ENCODE measurements at places on chromosomes 7 and 10. TPM values are rescaled to one million over a fixed set of nuclear protein-coding genes. Genes with fewer than 3 reads are reported as not detected.

Gene CARD11
- 3.2 TPM for total RNA-seq

Gene MALRD1
- total RNA-seq = not detected

Gene CHAT
- total RNA-seq = not detected

Gene LDB3
- total RNA-seq = not detected

Gene SSC4D
- total RNA-seq = 0.63 TPM

Gene SLIT1
- total RNA-seq = under 0.01 TPM

Gene FAM25C
- total RNA-seq = not detected

Gene PRTFDC1
- 9.4 TPM for total RNA-seq

Gene CNNM2
- total RNA-seq = 1.2 TPM

Gene SYT15
- total RNA-seq = 0.39 TPM

Gene PNLIPRP2
- total RNA-seq = not detected

GRCh38 chr10:59073456-59074053 lies 102.9 kb upstream of the PHYHIPL start:
- no peak for DNase-seq

GRCh38 chr7:43701929-43702328 lies 27.4 kb downstream of the COA1 start:
- no peak for DNase-seq

DNA sequence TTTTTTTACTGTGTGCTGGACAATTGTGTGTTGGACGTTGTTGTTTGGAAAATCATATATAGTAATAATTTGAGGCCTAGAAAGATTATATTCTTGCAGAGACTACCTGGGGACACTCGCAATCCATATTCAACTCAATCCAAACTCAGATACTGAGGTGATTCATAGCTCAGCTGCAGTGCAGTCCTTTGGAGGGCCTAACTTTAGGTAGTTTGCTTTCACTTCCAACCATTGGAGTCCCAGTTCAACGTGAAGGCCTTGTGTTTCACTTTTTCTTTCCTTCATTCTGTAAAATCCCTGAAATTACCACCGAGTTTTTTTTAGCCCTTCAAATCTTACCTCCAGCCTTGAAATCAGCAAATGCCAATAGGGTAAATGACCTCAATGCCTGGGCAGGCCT lies 32.3 kb downstream of the ATRNL1 start:
- DNase-seq = no peak

DNA sequence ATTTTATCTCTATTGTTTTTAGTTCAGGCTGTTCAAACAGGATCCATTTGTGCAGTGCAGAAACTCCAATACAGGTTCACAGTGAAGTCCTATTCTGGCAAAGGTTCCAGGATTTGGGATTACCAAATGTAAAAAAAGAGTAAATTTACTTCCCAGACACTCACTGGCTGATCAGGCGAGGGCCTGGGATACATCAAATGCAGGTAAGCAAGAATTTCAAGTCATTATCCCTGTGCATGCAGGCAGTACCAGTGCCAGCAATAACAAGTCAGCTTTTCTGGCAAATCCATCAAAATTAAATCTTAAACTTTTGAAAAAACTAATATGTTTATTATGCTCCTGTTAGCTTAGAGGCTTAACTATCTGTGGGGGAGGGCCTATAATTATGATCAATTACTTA lies 6.3 kb downstream of the CDK6 start:
- no peak for DNase-seq

GRCh38 chr10:98209441-98209840 lies 58.6 kb downstream of the LOXL4 start:
- no peak for DNase-seq

- DNase-seq = no peak
These were observed 401.9 kb downstream of the SORCS3 start for GRCh38 chr10:105042906-105043552.

GRCh38 chr7:131231381-131232220 lies 96.1 kb upstream of the MKLN1 start:
- peak; percentile 20 for DNase-seq

DNA sequence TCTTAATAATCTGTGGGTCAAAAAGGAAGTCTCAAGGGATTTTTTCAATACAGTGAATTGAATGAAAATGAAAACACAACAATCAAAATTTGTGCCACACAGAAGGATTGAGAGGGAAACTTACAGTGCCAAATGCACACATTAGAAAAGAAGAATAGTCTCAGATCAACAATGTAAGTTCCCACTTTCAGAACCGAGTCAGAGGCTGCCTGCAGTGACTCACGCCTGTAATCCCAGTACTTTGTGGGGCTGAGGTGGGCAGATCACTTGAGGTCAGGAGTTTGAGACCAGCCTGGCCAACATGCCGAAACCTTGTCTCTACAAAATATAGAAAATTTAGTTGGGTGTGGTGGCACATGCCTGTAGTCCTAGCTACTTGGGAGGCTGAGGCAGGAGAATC lies 12.5 kb upstream of the KEL start:
- no peak for DNase-seq

- DNase-seq = peak; percentile 41
These were observed 75.8 kb downstream of the OR13A1 start for GRCh38 chr10:45239642-45240041.

GRCh38 chr7:12805957-12806356 lies 118.5 kb downstream of the ARL4A start:
- DNase-seq = no peak

DNA sequence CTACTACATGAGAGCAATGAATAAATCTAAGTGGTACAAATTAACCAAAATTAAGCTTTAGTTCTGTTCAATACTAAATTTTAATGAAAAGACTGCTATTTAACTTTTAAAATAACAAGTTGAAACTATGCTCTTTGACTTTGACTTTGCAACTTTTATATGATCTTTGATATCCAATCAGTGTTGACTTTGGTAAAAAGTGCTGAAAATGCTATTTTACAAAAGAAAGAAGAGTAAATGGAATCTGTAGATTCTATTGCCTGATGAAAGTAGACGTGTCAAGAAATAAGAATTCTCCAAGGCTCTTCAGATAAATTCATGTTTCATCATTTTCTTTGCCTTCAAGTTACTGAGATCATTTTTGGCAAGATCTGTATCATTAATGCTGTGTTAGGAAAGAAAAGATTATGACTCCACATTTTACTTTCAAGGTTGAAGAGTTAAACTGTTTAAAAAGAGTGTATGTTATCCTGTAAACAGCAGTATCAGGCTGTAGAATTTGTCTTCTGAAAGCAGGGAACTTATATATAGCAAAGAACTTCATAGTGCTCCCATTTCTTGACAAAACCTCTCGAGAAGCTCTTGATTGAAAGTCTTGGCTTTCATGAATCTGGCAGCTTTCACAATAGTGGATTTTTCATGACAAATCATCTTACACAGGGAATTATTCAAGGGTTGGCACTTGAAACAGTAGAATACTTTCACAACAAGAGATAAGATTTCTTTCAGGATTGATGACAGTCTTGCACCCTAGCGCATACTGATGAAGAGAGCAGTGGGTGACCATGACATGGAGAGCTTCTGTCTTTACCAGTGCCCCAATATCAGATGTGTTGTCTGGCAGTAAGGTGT lies 72.1 kb downstream of the PTEN start:
- no peak for DNase-seq

DNA sequence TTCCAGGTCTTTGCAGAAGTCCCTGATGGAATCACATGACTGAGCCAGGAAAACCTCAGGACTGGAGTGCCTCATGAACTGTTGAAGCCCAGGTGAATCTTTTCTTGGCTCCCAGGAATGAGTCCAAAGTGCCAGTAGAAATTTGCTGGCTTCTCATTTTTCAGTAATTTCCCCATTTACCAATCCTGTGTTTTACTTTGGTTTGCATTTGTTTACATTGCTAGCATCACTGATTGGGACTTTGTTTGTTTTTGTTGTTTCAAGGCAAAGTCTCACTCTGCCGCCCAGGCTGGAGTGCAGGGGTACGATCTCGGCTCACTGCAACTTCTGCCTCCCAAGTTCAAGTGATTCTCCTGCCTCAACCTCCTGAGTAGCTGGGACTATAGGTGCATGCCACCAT lies 1.6 kb upstream of the ZNF12 start:
- DNase-seq = no peak

DNA sequence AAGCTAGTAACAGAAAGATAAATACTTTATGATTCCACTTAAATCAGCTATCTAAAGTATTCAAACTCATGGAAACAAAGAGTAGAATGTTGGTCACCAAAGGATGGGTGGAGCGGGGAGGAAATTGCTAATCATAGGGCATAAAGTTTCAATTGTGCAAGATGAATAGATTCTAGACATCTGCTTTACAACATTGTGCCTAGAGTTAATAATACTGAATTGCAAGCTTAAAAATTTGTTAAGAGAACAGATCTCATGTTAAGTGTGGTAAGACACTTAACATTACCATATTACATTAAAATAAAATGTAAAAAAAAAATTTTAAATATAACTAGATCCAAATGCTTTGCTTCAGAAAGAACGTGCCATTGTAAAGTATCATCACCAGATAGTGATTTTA lies 411.1 kb upstream of the MBL2 start:
- DNase-seq = no peak

- no peak for DNase-seq
These were observed 34.2 kb downstream of the SLC18A2 start for GRCh38 chr10:117275121-117275520.

DNA sequence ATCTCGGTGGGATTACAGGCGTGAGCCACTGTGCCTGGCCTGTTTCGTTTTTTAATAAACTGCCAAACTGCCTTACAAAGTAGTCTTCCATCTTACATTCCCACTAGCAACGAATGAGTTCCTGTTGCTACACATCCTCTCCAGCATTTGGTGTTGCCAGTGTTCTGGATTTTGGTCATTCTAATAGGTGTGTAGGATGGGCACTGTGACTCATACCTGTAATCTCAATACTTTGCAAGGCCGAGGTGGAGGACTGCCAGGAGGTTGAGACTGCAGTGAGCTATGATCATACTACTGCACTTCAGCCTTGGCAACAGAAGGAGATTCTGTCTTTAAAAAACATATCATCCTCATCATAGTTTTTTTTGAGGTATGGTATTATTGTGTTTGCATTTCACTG lies 21.4 kb upstream of the RSBN1L start:
- DNase-seq = no peak

GRCh38 chr10:12390733-12391132 lies 41.4 kb downstream of the CAMK1D start:
- no peak for DNase-seq

- DNase-seq = no peak
These were observed 12.4 kb downstream of the BCAP29 start for GRCh38 chr7:107592361-107593024.

DNA sequence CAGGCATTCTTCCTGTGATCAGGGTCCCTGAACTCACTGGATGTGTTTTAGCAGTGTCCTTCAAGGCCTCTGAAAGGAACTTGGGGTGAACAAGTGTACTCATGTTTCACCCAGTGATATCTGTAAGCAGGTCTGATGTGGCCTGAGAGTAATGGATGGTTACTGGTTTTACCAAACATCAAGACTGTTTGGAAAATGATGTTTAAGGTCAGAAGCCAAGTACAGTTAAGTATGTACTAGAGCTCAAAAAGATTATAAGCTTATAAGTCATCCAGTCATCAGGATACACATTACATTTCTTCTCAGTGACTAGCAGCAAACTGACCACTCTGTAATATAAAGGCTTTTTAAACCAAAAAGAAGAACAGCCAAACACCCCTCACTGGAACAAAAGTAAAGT lies 79.8 kb upstream of the PTN start:
- no peak for DNase-seq

DNA sequence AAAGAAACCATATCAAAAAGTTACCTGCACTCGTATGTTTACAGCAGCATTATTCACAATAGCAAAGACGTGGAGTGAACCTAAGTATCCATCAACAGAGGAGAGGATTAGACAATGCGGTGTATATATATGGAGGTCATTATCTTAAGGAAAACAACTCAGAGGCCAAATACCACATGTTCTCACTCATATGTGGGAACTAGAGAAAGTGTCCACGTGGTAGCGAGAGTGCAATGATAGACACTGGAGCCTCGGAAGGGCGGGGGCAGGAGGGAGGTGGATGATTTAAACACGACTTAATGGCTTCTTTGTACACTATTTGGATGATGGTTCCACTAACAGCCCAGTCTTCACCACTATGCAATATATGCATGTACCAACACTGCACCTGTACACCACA lies 40.1 kb upstream of the RNF32 start:
- no peak for DNase-seq

DNA sequence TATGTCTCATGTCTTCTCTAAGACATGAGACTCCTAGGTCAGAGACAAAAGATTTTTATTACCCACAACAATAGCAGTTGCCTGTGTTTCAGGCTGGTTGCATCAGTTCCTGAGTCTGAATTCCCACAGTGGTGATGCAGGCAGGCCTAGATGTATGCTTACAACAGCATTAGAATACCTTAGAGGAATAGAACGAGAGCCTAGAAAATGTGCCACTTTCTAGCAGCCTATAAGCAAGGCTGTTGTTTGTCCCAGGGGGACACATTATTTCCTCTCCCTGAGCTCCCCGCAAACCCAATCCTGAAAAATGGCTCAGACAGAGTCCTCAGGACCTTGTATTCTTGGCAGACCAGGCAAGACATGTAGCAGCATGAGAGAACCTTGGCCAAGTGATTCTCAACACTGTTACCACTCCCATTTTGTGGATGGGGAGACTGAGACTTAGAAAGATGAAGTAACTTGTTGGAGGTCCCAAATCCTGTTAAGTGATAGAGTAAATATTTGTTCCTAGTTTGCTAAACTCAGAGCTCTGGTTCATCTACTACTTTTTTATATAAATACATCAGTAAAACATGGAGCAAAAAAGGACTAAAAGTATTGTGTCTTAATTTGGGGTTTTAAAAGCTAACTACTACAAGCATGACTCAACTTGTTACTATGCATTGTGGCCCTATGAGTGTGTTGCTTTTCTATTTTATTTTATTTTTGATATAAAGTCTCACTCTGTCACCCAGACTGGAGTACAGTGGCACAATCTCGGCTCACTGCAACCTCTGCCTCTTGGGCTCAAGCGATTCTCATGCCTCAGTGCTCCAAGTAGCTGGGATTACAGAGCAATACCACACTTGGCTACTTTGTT lies 14.2 kb downstream of the VTI1A start:
- DNase-seq = no peak

DNA sequence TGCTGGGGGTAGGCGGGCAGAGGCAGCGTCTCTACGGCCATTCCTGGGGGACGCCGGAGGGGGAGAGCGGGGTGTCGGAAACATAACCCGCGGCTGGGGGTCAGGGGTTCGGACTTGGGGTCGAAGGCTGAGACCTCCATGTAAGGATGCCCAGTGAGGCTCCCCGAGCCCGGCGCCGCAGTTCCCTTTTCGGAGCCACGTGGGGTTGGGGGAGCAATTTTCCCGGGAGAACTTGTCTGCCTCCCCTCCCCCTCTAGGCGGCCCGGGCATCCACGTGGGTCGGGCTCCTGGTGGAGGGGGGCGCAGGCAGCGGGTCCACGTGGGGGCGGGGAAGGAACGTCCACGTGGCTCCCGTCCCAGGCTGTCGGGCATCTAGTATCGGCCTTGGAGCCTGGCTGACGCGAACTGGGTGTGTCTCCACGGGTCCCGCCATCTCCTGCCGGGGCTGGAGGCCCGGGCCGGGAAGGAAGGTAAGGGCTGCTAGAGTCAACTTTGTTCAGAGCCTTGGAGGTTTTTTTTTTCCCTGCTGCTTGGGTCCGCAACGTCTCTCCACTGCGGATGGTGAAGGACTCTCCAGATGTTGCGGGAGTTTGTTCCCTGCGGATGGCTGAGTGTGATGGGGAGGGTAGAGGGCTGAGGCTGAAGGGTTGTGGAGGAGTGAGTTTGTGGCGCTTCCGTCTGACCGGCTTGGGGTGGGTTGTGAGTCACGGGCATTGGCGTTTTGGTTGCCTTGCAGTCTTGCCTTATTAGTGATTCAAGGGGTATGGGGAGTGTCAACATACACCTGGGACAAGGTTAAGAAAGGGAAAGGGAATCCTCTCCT lies 744 bp downstream of the PPRC1 start:
- DNase-seq = no peak

- no peak for DNase-seq
These were observed 198.1 kb upstream of the STK17A start for GRCh38 chr7:43384616-43385308.
